ENCODE measurements at places on chromosomes 3 and 15.

DNA sequence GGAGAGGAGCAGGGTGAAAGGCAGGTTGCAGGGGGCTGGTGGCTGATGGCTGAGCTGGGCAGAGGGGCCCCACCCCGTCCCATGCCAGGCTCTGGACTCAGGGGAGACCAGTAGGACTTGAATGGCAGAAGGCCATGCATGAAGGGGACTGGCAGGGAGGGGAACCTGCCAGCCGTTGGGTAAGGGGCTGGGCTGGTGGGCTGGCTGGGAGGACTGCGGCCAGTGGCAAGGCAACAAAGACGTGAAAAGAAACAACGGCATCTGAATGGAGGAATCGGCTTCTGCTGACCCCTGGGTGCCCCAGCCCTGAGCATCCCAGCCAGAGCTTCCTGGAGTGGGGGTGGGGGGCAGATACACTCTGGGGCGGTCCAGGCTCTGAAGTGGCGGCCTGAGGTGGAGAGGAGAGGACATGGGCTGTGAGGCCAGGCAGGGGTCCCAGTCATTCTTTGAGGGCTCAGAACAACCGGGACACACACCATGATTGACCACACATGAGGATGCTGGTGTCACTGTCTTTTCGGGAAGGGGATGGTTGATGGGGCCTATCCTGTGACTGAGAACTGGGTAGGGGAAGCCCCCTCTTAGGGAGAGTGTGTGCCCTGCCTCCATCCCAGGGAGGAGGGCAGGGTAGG, 11.7 kb downstream of the GLYCTK start:
- no peak for DNase-seq

DNA sequence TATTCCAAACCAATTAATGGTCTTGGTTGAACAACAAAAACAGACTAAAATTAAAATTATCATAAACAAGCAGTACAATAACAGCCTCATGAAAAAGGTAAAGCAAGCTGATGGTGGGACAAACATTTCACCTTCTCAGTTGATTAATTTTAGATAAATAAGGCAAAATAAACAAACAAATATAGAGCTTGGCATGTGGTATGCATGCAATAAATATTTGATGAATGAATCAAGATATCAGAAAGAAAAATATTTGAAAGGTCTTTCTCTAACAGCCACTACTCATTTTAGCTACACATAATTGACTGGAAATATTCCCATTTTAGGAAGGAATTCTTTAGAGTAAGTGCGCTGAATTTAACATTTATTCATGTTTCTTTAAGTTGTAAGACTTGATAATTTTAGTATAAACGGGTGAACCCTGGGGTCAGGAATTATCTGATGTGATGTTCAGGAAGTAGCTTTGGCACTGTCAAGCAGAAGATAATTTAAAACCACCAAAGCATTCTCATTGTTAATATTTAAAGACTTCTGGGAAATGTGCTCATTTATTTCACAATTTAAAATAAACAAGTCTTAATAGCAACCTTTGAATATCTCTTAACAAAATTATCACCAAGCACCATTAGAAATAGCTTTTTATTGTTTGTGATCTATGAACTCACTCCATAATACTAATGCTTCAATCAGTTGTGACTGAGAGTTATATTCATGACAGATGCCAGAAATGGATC, 372.3 kb upstream of the TGFBR2 start:
- DNase-seq = no peak

DNA sequence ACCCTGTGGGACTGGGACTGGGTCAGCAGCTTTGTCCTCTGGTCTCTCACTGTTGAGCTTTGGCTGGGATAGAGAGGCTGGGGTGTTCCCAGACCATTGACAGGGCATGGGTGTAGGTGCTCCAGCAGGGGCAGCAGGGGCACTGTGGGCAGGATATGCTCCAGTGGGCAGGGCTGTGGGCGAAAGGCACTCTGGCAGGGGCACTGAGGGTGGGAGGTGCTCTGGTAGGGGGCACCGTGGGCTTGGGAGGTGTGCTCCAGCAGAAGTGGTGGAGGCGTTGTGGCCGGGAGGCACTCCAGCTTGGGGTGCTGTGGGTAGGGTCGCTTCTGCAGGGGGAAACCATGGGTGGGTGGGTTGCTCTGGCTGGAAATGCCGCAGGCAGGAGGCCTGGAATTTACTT, 62.1 kb downstream of the LRRC49 start:
- DNase-seq = no peak

GRCh38 chr3:52153389-52154096, 680 bp downstream of the POC1A start:
- peak; percentile 3 for DNase-seq

DNA sequence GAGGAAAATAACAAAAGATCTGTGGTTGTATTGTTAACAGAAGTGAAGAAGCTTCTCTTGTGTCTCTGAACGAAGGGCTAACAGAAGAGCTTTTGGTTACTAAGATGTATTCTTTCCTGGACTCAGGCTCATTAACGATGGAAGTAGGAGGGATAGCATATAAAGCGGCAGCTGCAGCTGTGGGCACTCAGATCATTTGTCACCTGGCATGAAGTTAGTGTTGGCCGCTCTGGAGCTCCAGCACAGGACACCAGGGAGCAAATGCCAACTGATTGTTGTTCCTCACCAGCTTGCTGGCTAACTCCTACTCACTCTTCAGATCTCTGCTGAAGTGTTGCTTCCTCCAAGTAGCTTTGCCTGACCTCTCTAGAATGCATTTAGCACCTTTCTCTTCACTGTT, 15.5 kb upstream of the SLITRK3 start:
- DNase-seq = no peak

- DNase-seq = peak; percentile 78
Observed at GRCh38 chr3:184540777-184541681, 20.6 kb upstream of the EPHB3 start.

- DNase-seq = no peak
Observed at GRCh38 chr3:5330152-5330810, 142.8 kb downstream of the EDEM1 start.

DNA sequence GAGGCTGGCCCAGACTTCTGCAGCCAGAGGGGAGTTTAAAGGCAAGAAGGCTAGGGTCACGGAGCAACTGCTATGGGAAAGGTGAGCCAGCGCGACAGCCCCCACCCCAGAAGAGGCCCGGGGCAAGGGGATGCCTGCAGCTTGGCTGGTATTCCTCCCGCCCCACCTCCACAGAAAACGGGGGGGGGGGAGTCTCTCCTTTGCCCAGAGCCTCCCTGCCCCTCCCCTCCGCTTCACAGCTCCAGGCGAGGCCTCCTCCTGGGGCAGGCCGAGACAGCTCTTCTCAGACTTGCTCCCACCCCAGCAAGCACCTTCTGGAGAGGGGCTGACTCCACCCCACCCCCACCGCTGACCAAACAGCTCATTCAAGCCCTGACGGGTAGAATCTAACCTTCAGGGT, 13.4 kb downstream of the ANP32A start:
- no peak for DNase-seq

GRCh38 chr3:30347679-30348216, 258.7 kb upstream of the TGFBR2 start:
- DNase-seq = no peak

GRCh38 chr15:92079647-92080255, 226.2 kb downstream of the SLCO3A1 start:
- no peak for DNase-seq

DNA sequence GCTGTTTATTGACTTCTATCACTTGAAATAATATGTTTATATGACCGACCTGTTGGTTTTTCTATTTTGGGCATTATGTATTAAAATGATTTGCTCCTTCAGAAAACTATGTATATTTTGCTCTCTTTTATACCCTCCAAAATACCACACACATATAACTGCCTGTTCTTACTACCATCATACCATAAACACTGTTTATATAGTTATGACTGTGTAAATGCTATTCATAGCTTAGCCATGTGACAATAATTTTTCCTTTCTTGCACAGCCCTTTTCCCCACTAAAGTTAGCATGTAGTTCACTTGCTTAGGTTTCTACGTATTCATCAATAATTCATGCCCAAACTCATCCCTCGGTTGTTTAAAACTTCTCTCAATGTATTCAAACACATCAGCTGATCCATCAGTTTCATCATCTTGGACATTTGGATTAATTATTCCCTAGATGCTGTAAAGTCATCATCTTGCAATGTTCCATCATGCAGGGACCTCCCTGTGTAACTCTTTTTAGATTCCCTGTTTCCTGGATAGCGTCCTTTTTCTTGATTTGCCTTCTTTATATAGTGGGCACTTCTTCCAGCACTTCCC, 8.2 kb upstream of the RYK start:
- no peak for DNase-seq

GRCh38 chr3:61839256-61839655, 277.9 kb downstream of the PTPRG start:
- DNase-seq = no peak
